ENCODE measurements at places on chromosomes 5 and 9.

DNA sequence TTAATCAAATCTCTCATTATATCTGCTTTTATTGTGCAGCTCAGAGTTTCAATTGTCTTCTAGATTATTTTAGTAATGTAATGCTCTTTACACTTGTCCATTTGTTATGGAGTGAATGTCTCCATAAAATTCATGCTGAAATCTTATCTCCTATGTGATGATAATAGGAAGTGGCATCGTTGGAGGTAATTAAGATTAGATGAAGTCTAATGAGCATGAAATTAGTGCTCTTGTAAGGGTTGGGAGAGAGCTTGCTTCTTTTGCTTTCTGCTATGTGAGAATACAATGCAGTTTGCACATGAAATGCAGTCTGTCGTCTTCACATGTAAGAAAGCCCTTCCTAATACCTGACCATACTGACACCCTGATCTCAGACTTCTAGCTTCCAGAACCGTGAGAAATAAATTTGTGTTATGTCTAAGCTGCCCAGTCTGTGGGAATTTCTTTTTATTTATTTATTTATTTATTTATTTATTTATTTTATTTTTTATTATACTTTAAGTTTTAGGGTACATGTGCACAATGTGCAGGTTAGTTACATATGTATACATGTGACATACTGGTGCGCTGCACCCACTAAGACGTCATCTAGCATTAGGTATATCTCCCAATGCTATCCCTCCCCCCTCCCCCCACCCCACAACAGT is 1399.2 kb upstream of the CDH6 start:
- no peak for DNase-seq

- no peak for DNase-seq
Measured at GRCh38 chr5:122036326-122036725, 41.7 kb downstream of the LOX start.

GRCh38 chr5:14895301-14895700 is 23.7 kb upstream of the ANKH start:
- DNase-seq = no peak

- DNase-seq = no peak
Measured at GRCh38 chr5:176836811-176837706, 26.7 kb downstream of the UNC5A start.

- DNase-seq = no peak
Measured at GRCh38 chr5:132406144-132406783, 36.8 kb downstream of the SLC22A5 start.

DNA sequence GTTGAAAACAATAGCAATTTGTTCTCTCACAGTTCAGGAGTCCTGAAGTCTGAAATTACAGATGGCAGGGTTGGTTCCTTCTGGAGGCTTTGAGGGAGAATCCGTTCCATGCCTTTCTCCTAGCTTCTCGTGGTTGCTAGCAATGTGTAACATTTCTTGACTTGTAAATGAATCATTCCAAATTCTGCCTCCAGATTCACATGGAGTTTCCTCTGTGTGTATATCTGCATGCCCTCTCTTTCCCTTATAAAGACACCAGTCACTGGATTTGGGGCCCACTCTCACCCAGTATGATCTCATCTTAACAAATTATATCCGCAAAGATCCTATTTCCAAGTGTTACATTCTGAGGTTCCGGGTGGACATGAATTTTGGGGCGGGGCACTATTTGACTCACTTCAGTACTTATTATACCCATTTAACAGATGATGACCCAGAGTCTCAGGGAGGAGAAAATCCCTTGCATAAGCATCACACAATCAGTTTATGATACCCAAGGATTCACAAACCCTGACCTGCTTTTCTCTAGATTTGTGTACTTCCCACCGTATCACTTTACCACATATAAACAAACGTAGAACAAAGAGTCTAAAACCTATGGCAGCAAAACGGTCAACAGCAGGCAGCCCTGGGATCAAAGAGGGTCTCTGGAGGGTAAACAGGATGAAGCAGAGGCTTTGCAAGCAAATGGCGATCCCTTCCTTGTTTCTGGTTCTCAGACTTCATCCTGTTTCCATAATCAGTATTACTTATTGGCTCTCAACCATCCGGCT is 93.7 kb downstream of the C9orf152 start:
- no peak for DNase-seq

DNA sequence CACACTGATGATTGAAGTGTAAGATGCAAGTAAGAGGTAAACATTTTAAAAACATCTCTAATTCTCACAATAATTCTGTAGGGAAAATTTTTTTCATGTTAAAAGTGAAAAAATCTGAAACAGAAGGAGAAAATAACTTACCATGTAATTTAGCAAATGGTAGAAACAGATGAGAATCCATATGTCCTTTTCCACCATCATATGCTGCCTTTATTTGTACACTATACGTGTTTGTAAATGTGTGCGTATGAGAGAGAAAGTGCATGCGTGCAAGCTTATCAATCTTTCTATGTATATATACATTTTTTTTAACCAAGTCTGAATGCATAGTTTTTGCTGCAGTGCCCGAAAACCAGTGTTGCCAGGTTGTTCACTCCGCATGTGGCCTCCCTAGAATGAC is 186.7 kb downstream of the IZUMO3 start:
- DNase-seq = no peak

GRCh38 chr5:14451871-14452270 is 129.7 kb upstream of the OTULINL start:
- no peak for DNase-seq

DNA sequence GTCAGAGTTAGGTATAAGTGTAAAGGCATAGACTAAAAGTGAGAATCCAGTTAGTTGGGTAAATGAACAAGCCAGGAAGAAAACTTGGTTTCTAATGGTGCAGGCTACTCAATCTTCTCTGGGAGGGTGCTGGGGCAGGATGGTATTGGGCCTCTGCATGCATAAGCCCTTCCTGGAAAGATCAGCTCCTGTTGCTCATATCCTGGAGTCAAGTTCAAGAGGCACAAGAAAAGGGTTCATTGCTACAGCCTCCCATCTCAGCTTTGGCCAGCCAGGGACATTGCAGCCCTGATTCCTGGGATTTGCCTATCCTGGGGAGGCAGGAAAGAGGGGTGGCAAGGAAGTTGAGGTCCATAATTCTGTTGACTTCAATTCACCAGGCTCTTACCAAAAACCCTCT is 40.7 kb upstream of the ATP6V1G1 start:
- DNase-seq = no peak

DNA sequence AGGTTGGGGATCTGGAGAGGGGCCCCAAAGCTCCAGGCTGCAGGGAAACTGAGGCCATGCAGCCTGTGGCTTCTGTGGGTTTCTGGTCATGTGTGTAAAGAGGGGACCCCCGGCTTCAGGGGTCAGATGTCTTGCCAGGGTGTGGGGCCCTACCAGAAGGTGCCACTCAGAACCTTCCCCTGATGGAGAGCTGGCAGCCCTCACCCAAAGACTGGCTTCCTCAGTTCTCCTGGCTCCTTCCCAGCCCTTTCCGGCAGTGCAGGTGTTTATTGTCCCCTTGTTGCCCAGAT is 11.6 kb upstream of the LAMC3 start:
- no peak for DNase-seq

GRCh38 chr9:7237473-7238246 is 479.9 kb downstream of the KDM4C start:
- no peak for DNase-seq

GRCh38 chr9:16482764-16483163 is 387.7 kb downstream of the BNC2 start:
- DNase-seq = no peak

- no peak for DNase-seq
Measured at GRCh38 chr5:10726179-10726912, 34.7 kb downstream of the DAP start.

DNA sequence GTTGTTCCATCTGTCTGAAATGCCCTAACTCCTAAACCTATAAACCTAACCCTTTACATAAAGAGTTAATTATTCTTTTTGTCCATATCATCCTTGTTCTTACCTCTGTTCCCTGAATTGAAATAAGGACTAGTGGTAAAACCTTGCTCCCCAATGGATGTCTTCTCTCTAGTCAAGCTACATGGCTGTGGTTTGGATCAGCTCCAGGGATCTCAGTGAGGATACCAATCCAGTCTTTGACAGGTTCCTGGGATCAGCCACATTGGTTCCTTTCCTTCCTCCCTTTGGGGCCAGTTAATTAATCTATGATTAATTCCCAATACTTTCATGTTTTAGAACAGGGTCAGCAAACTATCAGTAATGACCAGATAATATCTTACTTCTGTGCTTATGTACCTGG is 151.6 kb downstream of the SIL1 start:
- DNase-seq = no peak
